ENCODE measurements at places on chromosomes 5 and 9. TPM values are rescaled to one million over a fixed set of nuclear protein-coding genes. Genes with fewer than 3 reads are reported as not detected.

- DNase-seq: no peak
Measured at GRCh38 chr5:126503602-126504104, 80.4 kb downstream of the GRAMD2B start.

GRCh38 chr5:91024727-91025126 is 358.4 kb downstream of the ARRDC3 start:
- no peak for DNase-seq

DNA sequence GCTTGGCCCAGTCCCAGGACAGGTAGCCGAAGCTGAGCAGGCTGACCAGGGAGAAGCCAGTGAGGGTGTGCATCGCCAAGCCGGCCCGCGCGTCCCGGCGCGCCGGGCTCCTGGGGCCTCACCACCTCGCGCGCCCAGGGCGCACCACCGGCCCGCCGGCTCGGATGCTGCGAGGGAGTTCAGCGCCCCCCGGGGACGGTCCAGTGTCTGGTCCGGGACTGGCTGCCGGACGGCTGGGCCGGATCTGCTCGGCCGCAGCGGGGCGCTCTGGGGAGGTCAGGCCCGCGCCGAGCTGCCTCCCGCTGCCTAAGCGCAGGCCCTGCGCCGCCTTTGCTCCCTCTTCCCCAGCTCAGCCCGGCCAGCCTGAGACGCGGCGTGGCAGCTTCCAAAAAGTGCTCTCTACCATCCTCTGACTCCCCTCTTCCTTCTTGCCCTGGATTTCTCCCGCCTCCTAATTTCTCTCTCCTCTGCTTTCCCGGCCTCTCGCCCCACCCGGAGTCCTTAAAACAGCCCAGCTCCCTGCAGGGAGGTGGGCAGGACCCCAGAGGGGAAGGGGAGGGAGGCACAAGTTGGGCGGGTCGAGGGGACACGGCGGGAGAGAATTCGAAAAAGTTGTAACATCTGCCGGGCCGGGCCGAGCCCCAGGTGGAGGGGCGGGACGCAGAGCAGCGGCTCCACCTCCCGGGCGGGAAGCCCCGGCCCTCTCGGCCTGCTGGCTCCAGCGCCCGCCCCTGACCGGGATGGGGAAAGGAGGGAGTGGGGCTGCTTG is at the start of gene ARSI:
ARSI (minus strand) TSS at position 605 of the 769 bp plus-strand sequence; CDS start at position 73, 532 bp downstream.
- DNase-seq: no peak

DNA sequence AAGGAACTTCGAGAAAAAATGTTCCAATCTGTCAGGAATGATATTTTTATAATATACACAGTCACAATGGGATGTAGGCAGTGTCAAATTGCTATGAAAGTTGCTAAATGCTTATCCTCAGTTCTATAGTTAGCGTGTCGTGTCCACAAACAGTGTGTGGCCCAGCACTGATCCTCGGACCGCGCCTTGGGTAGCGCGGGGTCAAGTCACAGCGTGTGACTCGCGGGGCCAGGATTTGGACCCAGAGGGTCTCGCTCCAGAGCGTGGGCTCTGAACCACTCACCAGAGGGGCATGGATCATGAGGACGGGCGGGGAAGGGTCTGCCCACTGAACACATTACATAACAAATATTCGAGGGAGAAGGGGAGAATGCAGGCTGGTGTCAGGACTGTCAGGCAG is 171.8 kb downstream of the C9orf50 start:
- no peak for DNase-seq

GRCh38 chr5:153896701-153897100 is 142.0 kb downstream of the FAM114A2 start:
- no peak for DNase-seq

GRCh38 chr5:91416491-91416890 is 33.4 kb upstream of the ARRDC3 start:
- DNase-seq: no peak

DNA sequence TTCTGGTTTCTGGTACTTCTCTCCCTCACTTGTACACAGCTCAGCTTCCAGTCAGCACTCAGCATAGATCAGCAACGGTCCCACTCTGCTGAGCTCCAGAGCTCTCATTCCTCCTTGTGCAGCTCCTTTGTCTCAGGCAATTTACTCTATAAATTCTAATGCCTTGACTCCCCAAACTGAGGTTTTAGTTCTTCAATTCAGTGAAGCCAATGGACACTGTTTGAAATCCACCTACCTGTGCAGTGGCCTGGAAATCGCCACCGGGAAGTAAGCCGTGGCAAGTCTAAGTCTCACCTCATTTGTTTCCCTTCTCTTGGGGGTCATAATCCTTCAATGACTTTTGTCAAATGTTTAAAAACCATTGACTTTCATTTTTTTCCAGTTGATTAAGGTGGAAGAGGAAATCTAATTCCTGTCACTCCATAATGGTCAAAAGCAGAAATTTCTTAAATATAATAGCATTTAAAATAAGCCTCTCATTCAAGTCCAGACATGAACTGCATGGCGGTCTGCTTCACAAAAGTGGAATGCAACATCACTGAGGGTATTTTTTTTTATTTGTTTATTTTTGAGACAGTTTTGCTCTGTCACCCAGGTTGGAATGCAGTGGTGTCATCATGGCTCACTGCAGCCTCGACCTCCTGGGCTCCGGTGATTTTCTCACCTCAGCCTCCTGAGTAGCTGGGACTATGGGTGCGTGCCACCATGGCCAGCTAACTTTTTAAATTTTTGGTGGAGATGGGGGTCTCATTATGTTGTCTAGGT is 79.6 kb downstream of the C7 start:
- peak; percentile 15 for DNase-seq

- no peak for DNase-seq
Measured at GRCh38 chr9:892123-892522, 50.6 kb downstream of the DMRT1 start.

GRCh38 chr9:26809795-26810194 is 82.8 kb downstream of the CAAP1 start:
- DNase-seq: no peak

DNA sequence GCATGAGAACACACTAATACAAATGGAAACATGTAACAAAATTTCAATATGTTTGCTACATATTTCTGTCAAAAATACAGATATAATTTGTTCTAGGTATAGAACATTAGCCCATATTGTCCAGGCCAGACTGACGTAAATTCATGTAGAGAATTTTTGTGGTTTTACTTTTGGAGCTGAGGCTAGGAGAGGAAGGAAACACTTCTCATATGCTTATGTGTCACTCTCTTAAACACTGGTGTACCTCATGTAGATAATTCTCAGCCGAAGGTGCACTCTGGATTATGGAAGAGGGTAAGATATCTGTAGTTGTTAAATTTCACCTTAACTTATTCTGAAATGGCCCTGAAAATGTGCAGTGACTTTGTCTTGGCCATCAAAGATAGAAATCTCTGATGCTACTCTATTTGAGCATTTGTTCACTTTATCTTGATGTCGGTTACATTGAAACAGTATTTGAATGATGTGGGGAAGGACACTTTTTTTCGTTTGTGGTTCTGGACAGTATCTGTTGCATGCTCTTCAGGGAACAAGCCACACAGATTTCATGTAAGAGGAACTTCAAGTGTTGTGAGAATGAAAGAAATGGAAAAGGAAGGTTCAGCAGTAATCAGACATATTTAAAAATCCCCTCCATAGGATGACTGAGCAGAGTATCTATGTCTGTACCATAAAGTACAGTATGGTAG is 202.7 kb downstream of the SPATA31D1 start:
- no peak for DNase-seq

DNA sequence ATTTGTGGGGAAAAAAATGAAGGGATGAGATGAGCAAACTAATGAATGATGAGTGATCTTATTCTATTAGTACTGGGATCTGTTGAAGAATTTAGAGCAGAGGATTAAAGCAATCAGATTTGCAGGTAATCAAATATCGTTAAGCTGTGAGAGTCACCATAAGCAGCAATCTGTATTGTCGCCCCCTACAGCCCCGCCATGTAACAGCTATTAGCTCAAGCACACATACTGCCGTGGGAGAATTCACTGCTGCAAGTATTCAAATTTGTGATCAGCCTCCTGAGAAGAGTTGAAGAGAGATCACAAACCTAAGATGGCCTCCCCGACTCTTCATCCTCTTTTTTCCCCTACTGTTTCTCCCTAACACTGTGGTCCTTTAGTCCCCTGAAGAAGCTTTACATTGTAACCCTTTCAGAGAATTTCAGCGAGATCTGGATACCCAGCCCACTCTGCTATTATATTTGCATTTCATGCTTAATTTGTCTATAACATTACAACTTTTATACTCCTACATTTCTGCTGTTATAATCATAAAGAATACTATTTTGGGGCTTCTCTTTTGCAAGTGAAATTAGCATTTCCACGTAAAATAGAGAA is 28.5 kb upstream of the PHF24 start:
- DNase-seq: peak; percentile 23

IL4 gene
- not detected for polyA plus RNA-seq

PCDHGA3 gene
- 0.05 TPM for polyA plus RNA-seq

TLR4 gene
- polyA plus RNA-seq: 0.07 TPM

GNA14 gene
- not detected for polyA plus RNA-seq

SLC46A2 gene
- polyA plus RNA-seq: not detected

QRFP gene
- not detected for polyA plus RNA-seq

VAV2 gene
- polyA plus RNA-seq: 32.7 TPM

ANXA2R gene
- 1.3 TPM for polyA plus RNA-seq

LTC4S gene
- not detected for polyA plus RNA-seq

CSF1R gene
- not detected for polyA plus RNA-seq

FGF18 gene
- polyA plus RNA-seq: not detected

INSL4 gene
- polyA plus RNA-seq: not detected
